NCI-H2029 treated with DMSO at 0.1 percent for 48 hours (cell line): ENCODE measurements at places on chromosomes 5 and 9.
A peak's percentile ranks its signal among the peaks of the same experiment; 100 is the strongest.

DNA sequence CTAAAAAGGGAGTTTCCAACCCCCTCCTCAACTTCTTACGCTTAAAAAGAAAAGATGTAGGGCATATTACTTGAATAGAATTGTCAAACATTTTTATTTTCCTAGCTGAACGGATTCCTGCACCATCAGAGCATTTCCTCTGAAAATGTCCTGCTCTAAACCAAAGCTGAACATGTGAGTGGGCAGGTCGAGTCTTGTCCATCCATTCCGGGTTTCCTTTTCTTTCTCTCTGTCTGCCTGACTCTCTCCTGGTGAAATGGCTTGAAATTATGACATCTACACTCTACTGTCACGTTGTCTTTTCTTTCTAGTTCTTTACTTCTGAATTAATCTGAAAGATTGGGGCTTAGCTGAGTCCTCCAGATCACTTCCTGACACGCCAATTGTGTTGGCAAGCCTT lies 39.2 kb upstream of the PTPN3 start:
- DNase-seq = no peak

DNA sequence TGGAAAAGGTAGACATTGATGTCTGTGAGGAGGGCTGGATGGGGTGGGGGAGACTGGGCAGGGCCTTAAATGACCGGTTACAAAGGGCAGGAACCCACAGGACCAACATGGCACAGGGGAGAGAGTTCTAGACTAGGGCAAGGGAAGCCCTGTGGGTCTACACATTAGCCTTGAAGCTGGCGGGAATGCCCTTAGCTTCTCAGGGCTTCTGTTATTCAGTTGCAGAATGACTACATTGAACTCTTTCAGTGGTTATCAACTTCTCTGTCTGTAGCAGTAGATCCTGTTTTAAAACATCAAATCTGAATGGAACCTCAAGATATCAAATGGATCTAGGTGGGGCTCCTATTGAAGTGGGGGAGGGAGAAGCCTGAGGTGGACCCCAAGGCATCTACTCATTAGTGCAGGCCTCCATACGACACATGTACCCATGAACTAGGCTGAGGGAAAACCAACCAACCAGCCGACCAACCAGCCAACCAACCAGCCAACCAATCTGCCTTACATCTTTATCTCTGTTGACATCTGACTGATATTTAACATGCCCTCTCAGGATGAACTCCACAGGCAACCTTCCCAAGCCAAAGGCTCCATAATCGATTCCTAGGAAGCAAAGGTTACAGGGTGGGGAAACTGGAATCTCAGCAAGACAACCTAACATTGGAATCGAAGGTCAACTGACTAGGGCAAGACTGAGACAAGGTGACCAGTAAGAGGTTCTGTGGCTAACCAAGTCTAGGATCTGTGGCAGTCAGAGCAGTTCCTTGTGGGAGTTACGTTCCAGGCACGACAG lies 48.3 kb downstream of the DAP start:
- no peak for DNase-seq

GRCh38 chr5:90558344-90559192 lies at the start of gene ADGRV1:
ADGRV1 (plus strand) TSS chr5:90558797; CDS start chr5:90558896, 99 bp downstream.
- peak; percentile 95 for DNase-seq

- no peak for DNase-seq
Observed at GRCh38 chr5:95487880-95488279, 66.9 kb downstream of the SKIC3 start.

DNA sequence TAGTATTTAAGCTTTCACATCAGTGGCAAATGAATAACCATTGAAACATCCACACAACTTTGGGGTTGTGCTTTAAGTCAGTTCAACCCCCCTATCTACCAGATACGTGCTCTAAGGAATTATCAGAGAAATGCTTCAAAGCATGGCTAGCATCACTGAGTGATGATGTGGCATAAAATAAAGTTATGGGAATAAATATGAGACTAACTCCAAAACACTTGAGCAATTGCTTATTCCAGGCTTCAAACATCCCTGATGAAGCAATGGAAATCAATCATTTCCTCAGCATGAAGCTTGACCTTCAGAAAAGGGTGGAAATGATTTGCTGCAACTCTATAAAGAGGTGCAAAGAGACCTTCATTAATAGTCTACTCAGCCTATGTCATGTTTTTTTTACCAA lies 292.0 kb upstream of the SMC2 start:
- DNase-seq = no peak

GRCh38 chr5:138985256-138985655 lies 110.1 kb upstream of the LRRTM2 start:
- no peak for DNase-seq

GRCh38 chr5:134608555-134608954 lies 24.1 kb downstream of the SAR1B start:
- no peak for DNase-seq

- no peak for DNase-seq
Observed at GRCh38 chr5:98349251-98349989, 424.0 kb upstream of the RGMB start.

DNA sequence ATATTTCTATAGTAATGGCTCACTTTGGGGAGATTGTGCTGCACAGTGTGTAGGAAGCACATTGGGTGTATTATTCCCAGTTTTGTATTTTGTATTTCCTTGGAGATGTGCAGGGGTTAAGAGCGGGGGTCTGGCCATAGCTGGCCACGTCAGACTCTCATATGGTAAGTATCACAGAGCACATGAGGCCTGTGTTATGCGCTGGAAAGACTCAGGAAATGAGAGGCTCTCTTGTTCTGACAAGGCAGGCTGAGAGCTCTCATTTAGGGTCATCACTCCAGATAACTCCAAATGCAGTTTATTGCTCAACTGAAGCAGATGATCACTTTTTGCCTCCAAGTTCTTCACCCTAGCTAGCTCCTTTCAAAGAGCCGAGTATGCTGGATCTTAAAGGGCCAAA lies 205.7 kb downstream of the NTRK2 start:
- DNase-seq = no peak

GRCh38 chr9:79390781-79391770 lies 180.7 kb upstream of the TLE4 start:
- DNase-seq = no peak

GRCh38 chr5:96219580-96220281 lies 213.3 kb downstream of the PCSK1 start:
- no peak for DNase-seq

DNA sequence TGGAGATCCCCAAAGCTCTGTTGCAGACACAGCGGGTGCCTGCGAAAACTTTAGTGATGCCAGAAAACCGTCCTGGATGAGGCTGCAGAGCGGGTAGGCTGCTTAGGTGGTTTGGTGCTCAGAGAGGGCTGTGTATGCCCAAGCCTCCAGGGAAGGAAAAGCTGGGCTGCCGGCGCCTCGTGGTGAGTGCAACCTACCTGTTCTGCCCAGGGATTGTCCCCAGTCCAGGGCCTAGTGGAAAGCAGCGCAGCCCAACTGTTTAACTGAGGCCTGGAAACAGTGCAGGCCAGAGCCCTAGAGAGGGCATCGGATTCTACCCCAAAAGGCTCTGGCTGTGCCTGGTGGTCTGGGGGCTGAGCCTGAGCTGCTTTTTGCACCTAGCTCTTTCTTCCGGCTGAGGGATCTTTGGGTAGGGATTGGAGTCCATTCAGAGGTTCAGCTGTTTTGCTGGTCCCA lies 2.8 kb downstream of the LMX1B start:
- no peak for DNase-seq

DNA sequence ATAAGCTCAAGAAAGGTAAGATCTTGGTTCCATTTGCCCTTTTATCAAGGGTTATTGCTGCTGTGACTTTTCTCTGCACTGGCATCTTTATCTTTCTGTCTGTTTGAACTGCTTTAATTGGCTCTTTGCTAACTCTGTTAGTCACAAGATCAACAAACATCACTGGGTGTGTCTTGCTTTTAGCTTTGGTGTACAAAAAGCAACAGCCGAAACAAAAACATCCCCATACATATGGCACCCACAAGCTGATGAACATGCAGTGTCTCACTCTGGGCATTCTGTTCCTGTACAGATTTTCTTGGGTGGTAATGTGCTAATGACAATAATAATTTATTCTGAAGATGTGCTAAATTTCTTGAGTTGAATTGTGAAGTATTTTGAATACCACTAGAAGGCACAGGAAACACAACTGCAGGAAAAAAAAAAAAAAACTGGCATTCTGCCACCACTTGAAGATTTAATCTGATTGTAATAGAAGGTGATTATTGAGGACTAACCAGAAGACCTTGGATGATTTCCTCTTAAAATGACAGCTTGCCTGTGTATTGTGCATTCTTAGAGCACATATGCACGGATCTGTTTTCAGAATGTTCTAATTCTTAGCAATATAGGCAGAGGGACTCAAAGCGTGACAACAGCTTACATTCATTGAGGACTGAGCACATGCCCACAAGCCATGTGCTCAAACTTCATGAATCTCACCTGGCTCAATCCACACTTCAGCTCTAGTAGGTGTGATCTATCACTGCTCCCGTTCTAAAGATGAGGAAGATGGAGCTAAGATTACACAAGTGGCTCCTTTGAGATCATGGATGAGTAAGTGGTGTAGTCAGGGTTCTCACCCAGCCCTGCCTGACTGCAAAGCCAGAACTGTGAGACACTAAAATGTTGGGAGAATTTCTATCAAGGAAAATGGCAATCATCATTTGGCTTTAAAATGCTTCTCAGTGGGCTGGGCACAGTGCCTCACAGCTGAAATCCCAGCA lies 96.4 kb downstream of the EBF1 start:
- no peak for DNase-seq

DNA sequence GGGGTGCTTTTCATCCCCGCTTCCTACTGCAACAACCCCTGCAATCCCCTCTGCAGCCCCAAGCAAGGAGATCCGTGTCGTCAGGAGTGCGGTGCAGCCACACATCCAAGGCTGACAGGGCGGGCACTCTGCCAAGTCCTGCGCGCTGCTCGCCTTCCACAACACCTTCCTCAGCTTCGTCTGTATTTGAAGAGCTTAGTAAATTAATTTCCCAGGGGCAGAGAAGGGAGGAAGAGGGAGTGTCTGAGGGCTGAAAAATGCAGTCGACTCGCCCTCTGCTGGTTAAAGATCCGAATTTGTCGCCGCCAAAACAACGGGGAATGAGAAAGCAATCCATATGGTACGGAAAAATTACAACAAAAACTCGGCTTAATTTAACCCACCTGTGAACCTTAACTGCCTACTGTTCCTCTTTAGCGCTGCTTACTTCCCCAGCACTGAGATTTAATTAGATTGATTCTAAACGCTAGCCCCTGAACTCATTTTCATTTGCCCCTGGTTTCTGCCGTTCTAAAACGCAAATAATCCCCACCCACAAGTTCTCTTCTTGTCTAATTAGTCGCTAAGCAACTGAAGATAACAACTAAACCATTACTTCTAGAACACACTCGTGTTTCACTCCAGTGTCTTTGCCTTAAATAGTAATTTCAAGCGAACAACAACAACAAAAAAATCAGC lies 10.9 kb upstream of the PCDHB1 start:
- DNase-seq = peak; percentile 90

GRCh38 chr5:74441616-74442015 lies 198.9 kb downstream of the ENC1 start:
- DNase-seq = no peak

GRCh38 chr9:36164989-36165388 lies 4.2 kb upstream of the CCIN start:
- no peak for DNase-seq

DNA sequence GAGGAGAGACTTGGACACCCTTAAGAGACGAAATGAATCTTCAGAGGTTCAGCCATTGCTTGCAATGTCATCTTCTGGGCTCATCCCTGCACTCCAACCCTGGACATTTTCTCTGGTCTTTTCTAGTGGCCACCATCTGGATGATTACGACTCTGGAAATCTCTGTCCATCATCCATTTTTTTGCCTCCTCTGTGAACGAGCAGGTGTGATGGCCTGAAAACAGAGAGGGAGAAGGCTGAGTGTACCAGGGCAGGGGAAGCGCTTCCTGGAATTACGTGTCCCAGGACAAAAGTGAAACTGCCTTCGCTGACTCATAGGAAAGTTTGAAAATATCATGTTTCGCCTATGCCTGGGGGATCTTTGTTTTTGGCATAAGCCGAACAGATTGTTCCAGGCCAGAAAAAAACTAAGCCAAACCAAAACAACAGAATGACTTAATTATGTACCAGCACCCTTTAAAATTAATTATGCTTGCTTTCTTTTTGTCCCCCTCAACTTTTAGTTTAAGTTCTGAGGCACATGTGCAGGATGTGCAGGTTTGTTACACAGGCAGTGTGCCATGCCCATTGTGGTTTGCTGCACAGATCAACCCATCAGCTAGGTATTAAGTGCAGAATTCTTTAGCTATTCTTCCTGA lies 31.9 kb downstream of the ANKRD33B start:
- DNase-seq = no peak

GRCh38 chr5:147075187-147075586 lies 159.6 kb upstream of the STK32A start:
- no peak for DNase-seq

- DNase-seq = no peak
Observed at GRCh38 chr5:114311281-114311680, 50.6 kb upstream of the KCNN2 start.

- DNase-seq = no peak
Observed at GRCh38 chr5:8288334-8288733, 419.4 kb downstream of the MTRR start.

- DNase-seq = no peak
Observed at GRCh38 chr5:112906637-112907036, 15.4 kb downstream of the REEP5 start.

GRCh38 chr9:88791105-88791805 lies 200.0 kb upstream of the S1PR3 start:
- DNase-seq = no peak

GRCh38 chr5:98813755-98814154 lies 40.3 kb downstream of the RGMB start:
- DNase-seq = no peak

GRCh38 chr5:1279443-1280151 lies 15.3 kb downstream of the TERT start:
- no peak for DNase-seq

DNA sequence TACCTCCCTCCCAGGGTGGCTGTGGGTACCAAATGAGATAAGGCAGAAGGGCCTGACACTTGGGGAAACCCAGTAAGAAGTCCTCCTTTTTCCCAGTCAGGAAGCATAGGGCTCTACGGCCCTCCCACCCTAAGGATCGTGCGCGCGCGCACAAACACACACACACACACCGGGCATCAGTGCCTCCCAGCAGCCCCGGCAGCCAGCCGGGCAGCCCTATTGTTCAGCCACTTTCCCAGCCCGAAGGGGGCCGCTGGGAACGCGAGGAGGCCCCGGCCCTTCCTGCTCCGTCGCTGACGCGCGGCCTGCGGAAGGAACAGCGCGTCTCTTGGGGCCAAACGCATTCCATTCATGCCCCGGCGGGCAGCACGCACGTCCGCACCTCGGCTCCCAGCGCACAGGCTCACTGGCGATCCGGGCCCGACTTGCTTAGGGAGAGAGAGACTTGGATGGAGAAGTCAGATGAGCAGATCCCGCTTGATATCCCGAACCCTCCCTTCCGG lies 22.6 kb downstream of the DUSP1 start:
- DNase-seq = no peak

GRCh38 chr9:114769624-114770023 lies 36.2 kb downstream of the TNFSF15 start:
- DNase-seq = no peak

DNA sequence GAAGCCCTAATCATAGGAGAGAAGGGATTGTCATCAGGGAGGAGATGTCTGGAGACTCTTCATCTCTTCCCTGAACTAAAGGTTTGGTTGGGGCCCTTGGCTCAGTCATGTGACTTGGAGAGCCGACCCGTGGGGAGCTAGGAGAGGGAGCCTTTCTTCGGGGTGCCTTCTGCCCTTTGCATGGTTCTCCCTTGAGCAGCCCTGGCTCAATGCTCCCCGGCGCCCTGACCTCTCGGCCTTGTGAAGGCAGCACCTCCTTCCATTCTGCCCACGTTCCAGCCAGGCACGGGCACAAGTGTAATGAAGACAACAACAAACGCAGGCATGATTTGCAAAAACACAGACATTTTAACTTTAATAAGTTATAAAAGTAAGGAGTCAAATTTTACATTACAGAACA lies 50.4 kb downstream of the ZNF354C start:
- DNase-seq = no peak
